Stimulated activated CD4-positive, alpha-beta T cell treated with anti-CD3 and anti-CD28 coated beads, Interleukin-1b, Interleukin-23, amount 100 ng/mL, for 1 hour (primary cell): ENCODE measurements at places on chromosomes 3 and 15.
A peak's percentile ranks its signal among the peaks of the same experiment; 100 is the strongest.

DNA sequence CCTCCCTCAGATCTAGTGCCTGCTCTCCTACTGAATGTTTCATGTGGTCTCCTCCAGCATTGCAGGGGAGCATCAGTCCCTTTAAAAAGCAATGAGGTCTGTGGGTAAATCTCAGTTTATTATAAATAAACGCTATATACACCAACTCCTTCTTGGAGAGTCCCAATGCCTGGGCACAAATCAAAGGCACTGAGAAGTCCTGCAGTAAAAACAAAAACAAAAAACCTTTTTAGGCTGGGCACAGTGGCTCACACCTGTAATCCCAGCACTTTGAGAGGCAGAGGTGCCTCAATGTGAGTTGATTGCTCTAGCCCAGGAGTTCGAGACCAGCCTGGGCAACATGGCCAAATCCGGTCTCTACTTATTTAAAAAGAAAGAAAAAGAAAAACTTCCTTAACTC lies 45.0 kb downstream of the ACAN start:
- no peak for DNase-seq

GRCh38 chr15:42155546-42156242 lies 742 bp downstream of the PLA2G4F start:
- DNase-seq: no peak

- DNase-seq: no peak
Measured at GRCh38 chr15:66733976-66734375, 31.9 kb downstream of the SMAD6 start.

DNA sequence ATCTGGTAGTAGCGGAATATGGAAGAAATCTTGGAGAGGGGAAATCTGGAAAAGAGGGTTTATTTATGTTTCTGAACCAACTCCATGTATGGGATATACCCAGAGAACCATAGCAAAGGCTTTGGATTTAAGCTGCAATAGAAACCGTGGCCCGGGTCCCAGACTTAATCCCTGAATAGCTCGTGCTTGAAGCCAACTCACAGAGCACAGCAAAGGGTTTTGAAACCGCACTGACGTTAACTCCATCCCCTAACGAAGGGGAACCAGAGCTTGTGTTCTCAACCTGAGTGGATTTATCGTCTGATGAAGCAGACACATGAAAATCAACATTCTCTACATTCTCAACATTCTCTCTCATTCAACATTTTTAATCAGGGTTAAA lies 154.6 kb downstream of the APBA2 start:
- no peak for DNase-seq

DNA sequence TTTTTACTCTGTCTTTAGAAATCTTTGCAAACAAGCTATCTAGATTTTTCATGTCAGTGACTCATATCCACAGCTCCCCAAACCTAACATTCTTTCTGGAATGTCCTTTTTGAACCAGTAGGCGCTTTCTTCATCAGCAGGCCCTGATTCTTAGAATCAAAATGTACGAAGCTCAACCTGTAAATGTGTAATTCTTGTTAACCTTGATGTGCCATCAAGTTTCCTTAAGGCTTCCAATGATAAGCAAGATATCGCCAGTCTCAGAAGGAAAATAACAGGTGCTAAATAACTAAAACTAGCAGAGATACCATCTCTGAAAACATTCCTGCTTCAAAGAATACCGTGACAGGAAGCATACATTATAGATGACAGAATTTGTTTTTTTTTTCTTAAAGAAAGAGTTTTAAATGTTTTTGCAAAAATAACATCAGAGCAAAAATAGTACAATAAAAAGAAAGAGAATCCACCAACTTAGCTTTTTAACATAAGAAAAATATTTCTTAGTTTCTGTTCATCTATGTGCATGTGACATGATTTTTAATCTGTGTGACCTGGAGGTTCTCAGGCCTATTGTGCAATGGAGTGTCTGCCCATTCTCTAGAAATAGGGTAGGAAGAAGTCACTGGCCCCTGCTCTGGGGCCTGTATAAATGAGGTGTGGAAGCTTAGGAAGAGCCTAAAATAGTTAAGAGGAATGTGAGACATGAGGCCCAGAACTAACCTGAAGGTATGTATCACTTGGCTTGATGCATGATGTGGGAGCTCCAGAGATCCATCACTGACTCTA lies 14.7 kb upstream of the SECISBP2L start:
- DNase-seq: no peak

DNA sequence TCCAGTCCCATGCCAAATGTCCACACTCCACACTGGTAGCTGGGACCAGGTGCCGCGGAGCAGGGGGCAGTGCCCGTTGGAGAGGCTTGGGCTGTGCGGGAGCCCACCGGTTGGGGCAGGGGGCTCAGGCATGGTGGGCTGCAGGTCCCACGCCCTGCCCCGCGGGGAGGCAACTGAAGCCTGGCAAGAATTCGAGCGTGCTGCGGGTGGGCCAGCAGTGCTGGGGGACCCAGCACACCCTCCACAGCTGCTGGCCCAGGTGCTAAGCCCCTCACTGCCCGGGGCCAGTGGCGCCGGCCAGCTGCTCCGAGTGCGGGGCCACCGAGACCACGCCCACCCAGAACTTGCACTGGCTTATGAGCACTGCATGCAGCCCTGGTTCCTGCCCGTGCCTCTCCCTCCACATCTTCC lies 479.4 kb downstream of the ZNF385D start:
- DNase-seq: no peak

GRCh38 chr15:70507772-70508371 lies 255.5 kb downstream of the UACA start:
- DNase-seq: no peak

DNA sequence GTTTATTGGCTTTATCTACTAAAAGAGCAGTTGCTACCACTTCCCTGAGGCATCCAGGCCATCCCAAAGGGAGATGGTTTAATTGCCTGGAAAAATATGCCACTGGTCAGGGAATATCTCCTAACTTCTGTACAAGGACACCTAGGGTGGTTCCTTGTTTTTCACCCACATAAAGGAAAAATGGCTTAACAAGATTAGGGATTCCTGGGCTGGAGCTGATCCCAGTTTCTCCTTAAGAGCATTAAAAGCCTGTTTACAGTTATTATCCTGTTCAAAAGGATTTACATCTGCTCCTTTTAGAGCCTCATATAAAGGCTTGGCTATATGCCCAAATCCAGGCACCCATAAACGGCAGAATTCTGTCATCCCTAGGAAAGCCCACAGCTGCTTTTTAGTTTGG lies 70.2 kb upstream of the WNT7A start:
- DNase-seq: no peak

GRCh38 chr15:36356978-36357601 lies 222.3 kb upstream of the CDIN1 start:
- DNase-seq: no peak

GRCh38 chr3:171535133-171535532 lies 74.9 kb upstream of the TNIK start:
- no peak for DNase-seq

GRCh38 chr3:190048932-190049441 lies 71.7 kb downstream of the P3H2 start:
- no peak for DNase-seq

DNA sequence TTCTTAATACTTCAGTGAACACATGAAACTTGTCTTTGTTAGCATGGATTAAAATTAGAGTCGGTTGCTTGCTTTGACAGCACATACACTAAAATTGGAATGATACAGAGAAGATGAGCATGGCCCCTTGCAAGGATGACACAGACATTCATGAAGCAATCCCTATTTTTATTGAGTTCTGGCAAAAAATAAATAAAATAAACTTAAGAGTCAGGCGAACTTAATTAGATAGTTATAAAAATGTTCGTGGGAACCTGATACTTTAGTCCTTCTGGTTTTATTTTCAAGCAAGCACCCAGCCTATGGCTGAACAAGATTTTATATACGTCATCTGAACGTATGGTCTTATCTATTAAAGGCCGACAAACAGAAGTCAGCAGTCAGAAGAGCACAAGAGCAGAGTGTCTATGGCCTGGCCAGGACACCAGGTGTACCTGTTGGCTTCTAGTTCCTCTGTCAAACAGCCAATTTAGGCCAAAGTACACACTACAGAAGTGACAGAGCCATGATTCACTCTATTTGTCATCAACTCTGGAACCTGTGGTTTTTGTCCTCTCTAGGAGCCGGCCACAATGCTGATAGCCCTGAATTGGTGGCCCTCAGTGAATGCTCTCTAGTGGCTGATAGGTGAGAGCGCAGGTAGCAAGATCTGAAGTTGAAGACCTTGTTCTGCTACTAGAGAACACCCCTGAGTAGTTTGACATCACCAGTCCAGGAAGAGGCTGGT lies 64.3 kb downstream of the LEO1 start:
- no peak for DNase-seq

DNA sequence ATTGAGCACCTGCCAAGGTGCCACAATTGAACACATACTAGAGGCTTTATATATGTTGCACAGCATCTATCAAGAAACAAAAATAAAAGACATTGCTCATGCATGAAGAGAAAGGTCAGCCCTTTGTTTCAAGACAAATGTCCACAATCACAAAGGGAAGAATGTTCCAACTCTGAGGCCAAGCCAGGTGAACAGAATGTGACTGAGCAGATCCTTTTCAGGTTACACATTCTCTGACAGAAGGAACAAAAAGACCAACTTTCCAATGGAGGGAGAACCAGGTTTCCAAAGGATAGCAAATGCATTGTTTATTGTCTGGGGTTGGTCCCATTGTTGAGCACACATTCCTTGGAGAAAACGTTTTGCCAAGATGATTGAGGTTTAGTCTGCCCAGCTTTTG lies 50.2 kb upstream of the FAM174B start:
- no peak for DNase-seq

GRCh38 chr3:51024765-51025632 lies 350.3 kb downstream of the DOCK3 start:
- peak; percentile 50 for DNase-seq

GRCh38 chr3:170180079-170180907 lies 1.2 kb downstream of the PHC3 start:
- DNase-seq: no peak

- DNase-seq: no peak
Measured at GRCh38 chr3:45154641-45155147, 8.5 kb upstream of the CDCP1 start.

DNA sequence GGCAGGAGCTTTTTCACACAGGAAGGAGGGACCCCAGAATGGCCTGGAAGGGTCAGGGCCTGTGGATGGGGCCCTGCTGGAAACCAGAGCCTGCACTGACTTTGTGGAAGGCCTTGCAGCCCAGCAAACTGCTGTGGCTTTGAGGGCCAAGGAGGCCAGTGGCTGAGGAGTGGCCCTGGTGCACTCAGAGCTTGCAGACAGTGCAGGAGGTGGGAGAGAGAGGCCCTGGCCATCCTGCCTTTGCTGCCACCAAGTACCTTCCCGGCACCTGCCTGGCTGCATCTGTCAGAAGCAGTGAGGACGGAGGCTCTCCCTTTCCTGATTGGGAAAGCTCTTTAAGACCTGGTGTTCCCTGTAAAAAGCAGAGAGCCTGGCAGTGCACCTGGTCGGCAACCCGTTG lies 6.4 kb downstream of the PSTPIP1 start:
- DNase-seq: no peak

GRCh38 chr3:110727056-110727455 lies 344.6 kb upstream of the NECTIN3 start:
- DNase-seq: no peak

- DNase-seq: no peak
Measured at GRCh38 chr3:162122405-162122804, 625.8 kb downstream of the OTOL1 start.

DNA sequence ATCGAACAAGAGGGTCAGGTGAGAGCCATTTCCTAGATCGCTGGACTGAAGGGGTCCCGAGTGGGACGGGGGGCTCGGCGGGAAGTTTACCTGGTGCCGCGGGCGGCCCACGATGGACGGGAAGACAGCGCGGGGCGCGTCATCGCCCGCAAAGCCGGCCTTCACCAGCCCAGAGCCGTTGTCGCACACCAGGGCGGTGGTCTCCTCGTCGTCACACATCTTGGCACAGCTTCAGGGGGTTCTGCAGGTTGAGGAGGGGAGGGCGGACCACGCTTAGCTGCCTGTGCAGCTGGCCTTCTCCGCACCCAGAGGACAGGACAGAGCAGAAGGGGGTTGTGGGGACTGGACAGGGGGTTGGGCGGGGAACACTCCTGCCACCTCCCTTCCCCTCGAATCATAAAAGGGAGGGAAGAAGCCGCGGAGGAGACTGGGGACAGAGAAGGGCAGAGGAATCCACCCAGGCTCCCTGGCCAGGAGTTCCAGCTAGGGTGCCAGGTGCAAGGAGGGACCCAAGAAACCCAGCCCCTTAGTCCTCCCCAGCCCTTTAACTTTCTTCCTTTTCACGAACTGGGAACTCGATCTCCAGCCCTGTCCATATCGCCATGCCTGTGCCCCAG lies 651 bp downstream of the ACTC1 start:
- no peak for DNase-seq

DNA sequence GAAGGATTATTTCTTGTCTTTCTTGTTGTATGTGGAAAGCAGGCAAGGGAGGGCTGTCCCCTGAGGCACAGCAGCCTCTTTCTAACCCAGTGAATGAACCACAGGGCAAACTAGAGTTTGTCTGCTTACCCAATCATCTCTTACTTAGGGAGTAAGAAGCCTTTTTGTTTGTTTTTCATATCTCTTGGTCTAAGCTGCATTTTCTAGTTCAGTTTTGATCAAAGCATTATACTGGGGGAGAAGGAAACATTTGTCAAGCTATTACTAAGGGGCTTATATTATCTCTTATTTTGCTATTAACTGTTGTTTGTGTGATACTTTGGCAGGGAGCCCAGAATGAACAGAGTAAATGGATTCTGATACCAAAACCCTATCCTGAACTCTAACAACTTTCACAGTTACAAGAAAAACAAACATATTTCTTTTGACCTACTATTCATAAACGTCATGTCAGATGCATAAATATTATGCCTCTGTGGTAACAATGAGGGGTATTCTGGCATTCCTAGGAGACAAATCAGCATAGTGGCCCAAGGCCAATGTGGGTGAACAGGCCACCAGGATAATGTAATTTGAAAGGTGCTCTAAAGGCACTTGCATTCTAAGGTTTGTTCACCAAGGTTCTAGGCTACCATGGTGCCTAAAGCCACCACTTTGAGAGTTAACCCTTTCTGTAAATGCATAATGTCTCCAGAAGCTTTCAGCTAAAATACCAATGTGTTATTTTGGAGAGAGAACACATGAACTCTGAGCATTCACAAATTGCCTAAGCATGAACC lies 271.6 kb upstream of the ZPLD1 start:
- DNase-seq: no peak

DNA sequence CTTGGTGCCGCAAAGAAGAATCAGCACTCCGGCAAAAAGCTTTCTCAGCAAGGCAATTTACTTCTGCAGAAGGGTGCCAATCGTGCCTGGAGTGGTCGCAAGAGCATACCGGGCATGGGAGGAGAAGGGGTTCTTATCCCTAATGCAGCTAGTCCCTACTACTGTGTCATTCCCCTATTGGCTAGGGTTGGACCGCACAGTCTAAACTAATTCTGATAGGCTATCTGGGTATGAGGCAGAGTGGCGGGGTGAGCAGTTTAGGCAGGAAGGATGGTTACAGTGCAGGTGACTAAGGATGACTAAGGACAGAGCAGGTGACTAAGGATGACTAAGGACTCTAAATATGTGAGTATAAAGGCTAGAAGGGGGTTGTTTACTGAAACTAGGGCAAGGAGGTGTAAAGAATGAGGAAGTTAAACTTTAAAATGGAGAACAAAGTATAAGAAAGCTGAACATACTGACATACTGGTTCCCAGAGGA lies 52.9 kb downstream of the PGBD4 start:
- no peak for DNase-seq

- no peak for DNase-seq
Measured at GRCh38 chr15:93360976-93361375, 272.0 kb upstream of the RGMA start.
